ENCODE measurements at places on chromosomes 2 and 18.

GRCh38 chr18:33210575-33211189 lies 229.8 kb downstream of the CCDC178 start:
- no peak for DNase-seq

DNA sequence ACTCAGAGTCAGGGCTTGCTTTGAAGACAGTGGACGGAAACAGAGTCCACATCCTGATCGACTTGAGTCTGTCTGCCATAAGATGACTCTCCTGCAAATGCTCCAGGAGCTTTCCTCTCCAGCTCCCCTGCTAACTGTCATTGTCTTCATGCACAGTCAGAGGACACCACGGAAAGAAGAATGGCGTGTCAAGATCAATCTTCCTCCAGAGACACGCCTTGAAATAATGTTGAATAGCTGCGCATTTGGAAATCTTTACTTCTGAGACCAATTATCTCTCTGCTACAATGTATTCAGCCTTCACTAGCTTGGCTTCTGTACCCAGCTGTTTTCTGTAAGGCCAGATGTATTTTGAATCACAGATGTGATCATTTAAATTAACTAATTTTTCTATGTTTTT lies 457.2 kb downstream of the CDH2 start:
- DNase-seq: no peak

DNA sequence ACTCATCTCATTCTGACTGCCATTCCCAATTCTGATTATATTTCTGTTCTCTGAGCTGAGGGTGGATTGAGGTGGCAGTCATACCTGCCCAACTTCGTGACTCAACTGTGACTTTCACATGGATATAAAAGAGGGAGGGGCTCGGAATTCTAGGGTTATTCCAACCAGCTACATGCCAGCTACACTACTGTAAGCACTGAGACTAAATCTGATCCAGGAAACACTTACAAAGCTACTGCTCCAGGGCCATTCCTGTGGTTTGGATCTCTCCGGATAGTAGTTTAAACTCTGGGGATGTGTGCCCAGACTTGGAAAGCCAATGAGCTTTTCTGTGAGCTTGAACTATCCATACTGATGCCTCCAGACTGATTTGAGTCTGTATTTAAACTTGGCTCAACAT lies 7.9 kb downstream of the MAP2 start:
- no peak for DNase-seq

DNA sequence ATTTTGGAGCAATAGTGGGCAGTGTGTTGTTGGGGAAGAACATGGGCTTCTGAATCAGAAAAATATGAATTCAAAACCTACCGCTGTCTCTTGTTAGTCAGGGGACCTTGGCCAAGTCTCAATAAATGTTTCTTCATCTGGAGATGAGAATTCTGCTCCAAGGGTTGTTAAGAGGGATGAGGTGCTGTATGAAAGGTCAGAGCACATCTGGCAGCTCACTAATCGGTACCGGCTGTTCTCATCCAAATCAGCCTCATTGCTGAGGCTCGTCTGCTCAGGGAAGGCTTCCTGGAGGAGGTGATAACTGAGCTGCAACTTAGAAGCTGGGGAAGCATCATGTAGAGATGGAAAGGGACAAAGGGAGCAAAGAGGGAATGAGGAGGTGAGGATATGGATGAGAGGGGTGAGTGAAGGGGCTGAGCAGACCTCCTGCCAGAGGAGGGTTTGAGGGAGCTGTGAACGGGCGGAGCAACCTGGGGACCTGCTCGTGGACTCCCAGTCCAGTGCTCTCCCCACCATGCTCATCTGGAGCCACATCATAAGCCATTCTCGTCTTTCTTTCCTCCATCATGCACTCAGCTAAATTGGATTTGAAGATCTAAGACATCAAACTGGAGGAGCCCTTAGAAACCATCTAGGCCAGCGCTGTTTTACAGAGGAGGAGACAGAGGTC lies 47.4 kb downstream of the GREB1 start:
- DNase-seq: no peak

DNA sequence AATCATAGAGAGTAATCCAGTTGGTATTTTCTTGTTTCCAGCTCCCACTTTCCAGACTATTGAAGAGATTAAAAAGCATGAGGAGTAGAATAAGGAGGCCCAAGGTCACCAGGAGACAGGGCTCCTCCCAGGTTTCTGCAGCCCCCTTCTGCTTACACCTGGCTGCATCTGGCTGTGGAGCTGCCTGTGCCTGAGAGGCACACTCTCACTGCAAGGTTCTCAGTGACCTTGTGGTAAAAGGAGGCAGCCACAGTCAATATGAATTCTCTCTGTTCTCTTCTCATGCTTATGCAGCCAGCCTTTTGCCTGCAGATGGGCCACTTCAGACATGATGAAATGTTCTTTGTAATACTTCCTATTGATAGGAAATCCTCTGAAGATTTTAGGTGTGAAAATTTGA lies 233.7 kb downstream of the MYO3B start:
- no peak for DNase-seq

DNA sequence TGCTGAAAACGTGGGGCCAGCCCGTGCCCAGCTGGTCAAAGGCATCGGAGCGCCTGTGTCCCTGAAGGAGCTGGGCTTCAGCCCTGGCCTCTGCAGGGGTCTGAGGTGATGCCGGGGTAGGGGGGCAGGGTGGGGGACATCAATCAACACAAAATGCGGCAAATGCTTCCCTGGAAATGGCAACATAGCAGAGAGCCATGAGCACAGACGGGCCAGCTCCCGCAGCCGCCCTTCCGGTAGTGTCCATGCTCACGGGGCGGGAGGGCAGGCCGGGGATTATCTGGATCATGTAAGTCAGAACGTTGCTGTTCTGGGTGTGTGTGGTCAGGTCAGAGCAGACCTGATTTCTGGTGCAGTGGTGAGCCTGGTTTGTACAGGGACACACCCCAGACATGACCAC lies 56.5 kb upstream of the TWIST2 start:
- no peak for DNase-seq

DNA sequence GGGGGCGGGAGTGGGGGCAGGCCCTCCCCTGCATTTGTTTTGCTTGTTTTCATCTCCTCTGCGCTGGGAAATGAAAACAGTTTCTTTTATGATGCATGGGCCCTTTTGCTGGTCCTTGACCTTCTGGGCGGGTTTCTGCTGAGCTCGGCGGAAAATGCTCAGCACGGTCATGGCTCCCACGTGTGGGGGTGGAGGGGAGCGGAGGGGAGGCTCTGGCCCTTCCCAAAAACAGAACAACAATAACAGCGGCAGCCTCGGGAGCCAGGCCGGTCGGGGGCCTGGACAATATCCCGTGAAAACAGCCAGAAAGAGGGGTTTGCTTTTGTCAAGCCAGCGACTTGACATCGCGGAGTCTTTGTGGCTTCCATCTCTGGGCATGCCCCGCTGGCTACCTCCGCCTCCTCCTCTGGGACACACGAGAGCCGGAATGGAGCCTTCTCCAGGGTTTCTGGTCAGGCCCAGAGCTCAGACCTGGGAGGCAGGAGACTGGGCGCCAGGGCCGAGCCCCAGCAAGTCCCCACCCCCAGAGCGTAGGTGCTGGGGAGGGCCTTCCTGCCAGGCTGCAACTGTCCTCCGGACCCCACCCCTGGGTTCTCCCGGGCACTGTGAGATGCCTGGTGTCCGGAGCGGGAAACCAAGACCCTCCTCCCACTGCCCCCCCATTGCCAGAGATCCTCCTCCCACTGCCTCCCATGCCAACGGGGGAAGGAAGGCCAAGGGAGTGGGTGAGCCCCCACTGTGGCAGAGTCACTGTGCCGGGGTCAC lies 35.9 kb upstream of the SNED1 start:
- no peak for DNase-seq

- DNase-seq: no peak
Measured at GRCh38 chr18:46567196-46567595, 89.8 kb downstream of the LOXHD1 start.

- no peak for DNase-seq
Measured at GRCh38 chr2:2800697-2801096, 469.6 kb upstream of the MYT1L start.

DNA sequence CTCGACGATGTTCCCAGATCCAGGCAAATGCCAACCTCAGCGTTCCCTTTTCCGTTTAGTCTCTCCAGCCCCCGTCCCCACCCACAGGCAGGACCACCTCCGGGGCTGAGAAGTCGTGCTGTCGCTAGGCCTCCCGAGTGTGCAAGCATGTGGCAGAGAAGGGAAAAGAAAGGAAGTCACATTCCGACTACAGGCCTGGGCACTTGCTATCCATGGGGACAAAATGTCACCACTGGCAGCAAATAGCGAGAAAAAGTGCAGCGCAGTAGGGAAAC lies 420 bp downstream of the PIGN start:
- DNase-seq: no peak

- DNase-seq: no peak
Measured at GRCh38 chr2:88190808-88191721, 20.9 kb downstream of the THNSL2 start.

DNA sequence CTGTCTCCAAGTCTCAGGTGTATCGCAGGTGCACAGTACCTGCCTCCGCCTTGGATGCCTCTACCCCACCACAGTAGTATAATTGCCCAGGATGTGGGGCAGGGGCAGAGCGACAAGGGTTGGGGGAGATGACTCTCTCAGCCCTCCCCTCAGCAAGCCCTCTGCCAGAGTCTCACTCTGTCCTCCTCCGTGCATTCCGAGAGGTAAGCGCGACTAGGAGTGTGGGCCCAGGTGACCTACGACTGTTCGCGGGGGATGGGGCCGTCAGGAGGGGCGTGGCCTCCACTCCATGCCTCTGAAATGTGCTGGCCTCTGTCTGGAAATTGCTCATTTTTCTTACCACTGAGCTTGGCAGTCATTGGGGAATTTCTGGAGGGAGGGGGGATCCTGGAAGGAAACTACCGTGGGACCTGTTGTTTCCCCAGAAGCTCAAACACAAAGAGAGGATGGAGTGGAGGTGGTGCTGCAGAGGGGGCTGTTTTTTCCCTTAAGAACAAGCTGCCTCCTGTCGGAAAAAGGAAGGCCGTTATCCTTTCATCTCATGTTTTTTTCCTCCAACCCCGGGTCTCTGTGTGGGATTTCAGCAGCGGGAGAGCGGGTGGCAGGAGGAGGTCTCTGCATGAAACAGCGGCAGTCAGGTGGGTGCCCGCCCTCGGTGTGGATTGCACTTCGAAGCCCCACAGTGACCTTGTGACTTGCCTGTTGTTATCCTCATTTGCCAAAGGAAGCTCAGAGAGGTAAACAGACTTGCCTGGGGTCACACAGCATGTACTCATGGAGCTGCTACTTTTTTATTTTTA lies 13.0 kb upstream of the RALB start:
- no peak for DNase-seq

DNA sequence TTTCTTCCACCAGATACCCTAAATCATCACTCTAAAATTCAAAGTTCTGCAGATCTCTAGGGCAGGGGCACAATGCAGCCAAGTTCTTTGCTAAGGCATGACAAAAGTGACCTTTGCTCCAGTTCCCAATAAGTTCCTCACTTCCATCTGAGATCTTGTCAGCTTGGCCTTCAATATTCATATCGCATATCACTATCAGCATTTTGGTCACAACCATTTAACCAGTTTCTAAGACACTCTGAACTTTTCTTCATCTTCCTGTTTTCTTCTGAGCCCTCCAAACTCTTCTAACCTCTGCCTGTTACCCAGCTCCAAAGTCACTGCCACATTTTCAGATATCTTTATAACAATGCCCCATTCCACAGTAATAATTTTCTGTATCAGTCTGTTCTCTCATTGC lies 452.6 kb upstream of the TRIB2 start:
- no peak for DNase-seq

DNA sequence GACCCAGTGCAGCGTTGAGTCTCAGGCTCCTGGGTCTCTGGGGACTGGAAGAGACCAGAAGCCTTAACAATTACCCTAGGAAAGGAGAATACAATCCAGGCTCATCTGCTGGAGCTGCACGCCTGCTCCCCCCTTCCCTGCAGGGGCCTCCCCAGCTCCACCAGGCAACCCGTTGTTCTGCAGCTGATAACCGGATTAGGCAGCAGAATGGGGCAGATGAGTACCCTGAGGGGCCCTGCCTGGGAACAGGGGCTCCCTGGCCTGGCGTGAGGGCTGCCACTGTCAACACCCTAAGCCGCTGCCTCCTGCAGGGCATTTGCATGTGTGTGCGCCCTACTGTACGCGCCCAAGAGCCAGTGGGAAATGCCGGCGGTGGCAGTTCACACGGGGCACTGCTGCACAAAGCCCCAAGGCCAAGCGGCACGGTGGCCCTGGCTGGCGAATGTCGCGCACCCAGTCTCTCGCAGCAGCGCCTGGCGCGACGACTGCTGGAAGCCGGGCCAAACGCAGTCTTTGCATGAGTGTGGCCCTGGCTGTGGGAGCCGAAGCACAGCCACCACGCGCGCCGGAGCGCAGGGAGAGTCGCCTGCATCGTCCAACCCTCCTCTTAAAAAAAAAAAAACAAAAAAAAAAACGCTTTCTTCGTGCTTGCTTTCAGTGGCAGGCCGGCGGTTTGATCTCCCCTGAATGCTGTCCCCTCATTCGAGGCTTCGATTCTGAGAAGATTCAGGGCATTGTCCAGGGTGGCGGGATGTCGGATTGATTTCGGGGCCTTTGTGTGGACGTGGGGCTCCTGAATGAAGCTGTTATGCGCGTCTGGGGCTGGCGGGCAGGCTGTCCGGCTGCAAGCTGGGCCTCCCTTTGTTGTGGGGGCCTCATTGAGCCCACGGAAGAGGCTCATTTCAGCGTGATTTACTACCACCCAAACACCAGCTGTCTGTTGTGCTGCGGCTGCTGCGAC lies 63.8 kb downstream of the SETBP1 start:
- no peak for DNase-seq

DNA sequence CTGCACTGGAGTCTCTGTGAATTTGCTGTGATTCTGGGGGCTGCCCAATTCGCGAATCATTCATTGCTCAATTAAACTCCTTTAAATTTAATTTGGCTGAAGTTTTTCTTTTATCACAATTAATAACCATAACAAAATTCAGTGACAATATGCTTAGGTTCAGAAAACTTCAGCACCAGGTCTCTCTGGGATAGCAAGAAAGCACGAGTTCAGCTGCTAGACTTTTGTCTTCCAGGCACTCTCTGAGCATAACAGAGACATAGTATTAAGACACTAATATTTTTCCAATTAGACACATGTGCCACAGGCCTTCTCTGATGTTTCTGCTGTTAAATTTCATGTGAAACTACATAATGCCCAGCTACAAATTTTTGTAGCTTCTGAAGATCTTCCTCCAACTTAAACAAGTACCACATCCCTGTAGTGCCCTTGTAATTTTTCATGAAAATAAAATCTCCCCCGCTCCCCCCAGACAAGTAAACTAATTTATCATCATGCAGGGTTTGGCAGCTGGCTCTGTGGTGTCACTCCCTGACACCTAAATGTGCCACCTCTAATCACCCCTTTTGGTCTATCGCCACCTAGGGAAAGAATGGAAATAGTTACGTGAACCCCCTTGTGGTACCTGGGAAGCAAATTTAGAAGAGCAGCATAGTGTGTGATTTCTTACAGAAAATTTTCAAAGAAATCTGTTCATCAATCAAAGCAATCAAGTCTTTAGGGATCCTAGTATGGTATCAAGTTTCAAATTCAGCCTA lies 94.1 kb downstream of the CSRNP3 start:
- no peak for DNase-seq

- DNase-seq: no peak
Measured at GRCh38 chr2:45973426-45973825, 322.0 kb downstream of the PRKCE start.

GRCh38 chr18:28725876-28726275 lies 548.9 kb upstream of the CDH2 start:
- no peak for DNase-seq

- no peak for DNase-seq
Measured at GRCh38 chr2:207230261-207231105, 64.7 kb upstream of the KLF7 start.

- no peak for DNase-seq
Measured at GRCh38 chr2:14751581-14751980, 119.1 kb downstream of the LRATD1 start.

GRCh38 chr2:172021955-172022354 lies 22.2 kb downstream of the METAP1D start:
- no peak for DNase-seq

- peak; percentile 14 for DNase-seq
Measured at GRCh38 chr18:49169037-49169521, 218.3 kb upstream of the SMAD7 start.
